ENCODE measurements at places on chromosomes 5 and 9. TPM values are rescaled to one million over a fixed set of nuclear protein-coding genes. Genes with fewer than 3 reads are reported as not detected.

The FGF10 gene
- total RNA-seq = not detected

The DDX4 gene
- not detected for total RNA-seq

The ANKRD20A1 gene
- total RNA-seq = 0.17 TPM

The TTF1 gene
- total RNA-seq = 16.3 TPM

The RGS7BP gene
- not detected for total RNA-seq

The PRLR gene
- 0.35 TPM for total RNA-seq

The PALM2AKAP2 gene
- 3.8 TPM for total RNA-seq
